ENCODE measurements at places on chromosomes 11 and 22.

- DNase-seq = no peak
These were observed 562.6 kb upstream of the CADM1 start for GRCh38 chr11:116066777-116067176.

DNA sequence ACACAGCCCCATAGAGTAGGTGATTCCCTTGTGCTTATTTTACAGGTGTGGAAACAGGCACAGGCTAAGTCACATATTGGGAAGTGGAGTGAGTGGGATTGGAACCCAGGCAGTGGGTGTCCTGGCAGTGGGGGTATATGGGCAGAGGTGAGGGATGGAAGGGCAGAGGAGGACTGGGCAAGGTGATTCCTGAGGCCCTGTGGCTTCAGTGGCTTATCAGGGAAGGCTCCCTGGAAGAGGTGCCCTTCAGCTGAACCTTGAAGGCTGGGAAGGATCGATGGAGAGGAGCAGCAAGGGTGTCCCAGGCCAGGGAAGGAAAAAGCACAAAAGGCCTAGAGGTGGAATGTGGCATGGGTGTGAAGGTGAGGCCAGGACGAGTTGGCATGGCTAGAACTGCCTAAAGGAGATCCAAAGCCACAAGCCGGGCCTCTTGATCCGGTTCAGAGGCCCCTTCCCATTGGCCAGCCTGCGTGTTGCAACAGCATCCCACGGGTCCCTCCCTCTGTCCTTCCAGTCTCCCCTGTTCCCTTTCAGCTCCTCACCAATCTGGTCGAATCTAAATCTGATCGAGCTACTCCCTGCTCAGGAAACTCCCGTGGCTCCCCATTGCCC, 41.7 kb downstream of the MCM5 start:
- no peak for DNase-seq

- peak; percentile 2 for DNase-seq
These were observed 358.7 kb upstream of the PDGFD start for GRCh38 chr11:104522650-104523049.

DNA sequence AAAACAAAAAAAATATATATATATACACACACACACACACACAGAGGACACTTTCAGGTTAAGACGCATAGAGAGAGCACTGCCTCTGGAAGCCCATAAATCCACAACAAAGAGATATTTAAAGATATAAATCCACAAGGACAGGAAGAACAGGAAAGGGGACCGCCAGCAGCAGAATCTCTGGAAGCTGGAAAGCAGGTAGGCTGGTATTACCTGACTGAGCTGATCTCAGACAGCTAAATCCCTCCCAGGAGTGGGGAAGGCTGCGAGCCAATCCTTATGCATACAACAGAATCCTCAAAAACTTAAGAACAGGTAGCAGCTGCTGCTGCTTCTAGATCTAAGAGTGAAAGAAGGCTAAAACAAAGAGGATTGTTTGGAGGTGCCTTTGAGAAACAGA, 1.8 kb upstream of the MCAT start:
- no peak for DNase-seq

GRCh38 chr11:72598906-72599305, 75.3 kb downstream of the PDE2A start:
- peak; percentile 14 for DNase-seq

GRCh38 chr11:68749229-68750123, 1.8 kb downstream of the TESMIN start:
- DNase-seq = no peak

GRCh38 chr11:128469220-128469619, 118.1 kb downstream of the ETS1 start:
- DNase-seq = no peak

DNA sequence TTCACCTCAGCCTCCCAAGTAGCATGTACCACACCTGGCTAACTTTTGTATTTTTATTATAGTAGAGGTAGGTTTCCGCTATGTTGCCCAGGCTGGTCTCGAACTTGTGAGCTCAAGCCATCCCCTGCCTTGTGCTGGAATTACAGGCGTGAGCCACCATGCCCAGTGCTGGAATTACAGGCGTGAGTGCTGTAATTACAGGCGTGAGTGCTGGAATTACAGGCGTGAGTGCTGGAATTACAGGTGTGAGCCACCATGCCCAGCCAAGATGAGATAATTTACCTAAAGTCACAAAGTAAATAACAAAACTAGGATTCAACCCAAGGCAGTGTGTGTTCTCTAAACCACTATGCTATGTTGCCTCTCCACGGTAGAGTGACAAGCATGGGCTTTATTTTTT, 3.6 kb upstream of the UBXN1 start:
- DNase-seq = no peak

- no peak for DNase-seq
These were observed 15.7 kb upstream of the GNB1L start for GRCh38 chr22:19870153-19871022.

DNA sequence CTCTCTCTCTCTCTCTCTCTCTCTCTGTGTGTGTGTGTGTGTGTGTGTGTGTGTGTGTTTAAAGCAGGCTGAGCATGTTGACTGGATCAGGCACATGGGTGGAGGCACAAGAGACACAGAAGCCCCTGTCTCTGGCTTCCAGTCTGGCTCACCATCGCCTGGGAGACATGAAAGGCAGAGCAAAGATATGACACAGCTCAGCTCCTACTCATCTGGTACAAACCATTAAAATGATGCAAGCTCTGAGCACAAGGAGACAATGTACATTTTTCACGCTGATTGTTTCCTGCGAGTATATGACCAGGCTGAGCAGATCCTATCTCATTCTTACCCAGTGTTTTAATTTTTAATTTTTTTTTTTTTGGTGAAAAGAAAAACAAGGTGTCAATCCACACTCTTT, 9.5 kb downstream of the SLC6A5 start:
- DNase-seq = no peak

- no peak for DNase-seq
These were observed 3.3 kb upstream of the FXYD2 start for GRCh38 chr11:117827521-117828511.

GRCh38 chr11:14503023-14503422, 3.4 kb upstream of the COPB1 start:
- DNase-seq = peak; percentile 20

DNA sequence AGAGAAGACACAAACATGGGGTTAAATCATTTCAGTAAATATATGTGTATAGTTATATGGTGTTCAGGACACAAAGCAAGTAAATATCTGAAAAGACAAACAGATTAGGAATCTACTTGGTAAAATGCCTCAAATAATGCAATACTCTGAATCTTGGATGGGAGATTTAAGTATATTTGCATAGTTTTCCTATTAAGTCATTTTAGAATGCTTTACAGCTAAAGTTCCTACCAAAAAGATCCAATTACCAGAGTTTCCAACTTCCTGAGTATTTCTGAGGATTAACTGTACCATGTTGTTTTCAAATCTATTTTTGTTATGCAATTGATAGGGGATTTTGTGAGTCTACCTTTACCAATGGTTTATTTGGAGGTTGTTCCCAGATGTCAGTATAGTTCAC, 424.4 kb upstream of the CCDC179 start:
- peak; percentile 53 for DNase-seq

DNA sequence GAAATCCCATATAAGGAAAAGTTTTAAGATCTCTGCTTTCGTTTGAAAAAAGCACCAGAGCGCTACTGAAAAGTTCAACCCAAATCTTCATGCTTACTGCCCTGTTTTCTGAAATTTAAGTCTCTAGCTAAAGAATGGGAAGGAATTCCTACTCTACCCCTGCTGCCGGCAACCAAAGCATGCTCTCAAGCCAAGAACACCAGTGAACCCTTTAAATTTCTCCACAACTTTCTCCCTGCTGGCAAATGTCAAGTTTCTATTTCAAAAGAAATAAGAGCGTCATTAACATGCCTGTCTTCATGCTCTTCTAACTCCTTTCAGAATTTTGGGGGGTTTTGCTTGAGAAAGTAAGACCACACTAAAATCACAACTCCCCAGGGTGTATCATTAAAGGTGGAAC, 6.8 kb upstream of the SMCO4 start:
- DNase-seq = no peak

GRCh38 chr11:87036756-87037449, 831 bp upstream of the TMEM135 start:
- no peak for DNase-seq

GRCh38 chr11:11848891-11849746, 7.3 kb downstream of the USP47 start:
- DNase-seq = peak; percentile 64

GRCh38 chr11:124987096-124987495, 33.1 kb downstream of the CCDC15 start:
- DNase-seq = no peak

GRCh38 chr11:83205608-83206185, 12.2 kb downstream of the ANKRD42 start:
- DNase-seq = no peak

GRCh38 chr11:65502555-65503367, 3.9 kb downstream of the MALAT1 start:
- DNase-seq = peak; percentile 67

DNA sequence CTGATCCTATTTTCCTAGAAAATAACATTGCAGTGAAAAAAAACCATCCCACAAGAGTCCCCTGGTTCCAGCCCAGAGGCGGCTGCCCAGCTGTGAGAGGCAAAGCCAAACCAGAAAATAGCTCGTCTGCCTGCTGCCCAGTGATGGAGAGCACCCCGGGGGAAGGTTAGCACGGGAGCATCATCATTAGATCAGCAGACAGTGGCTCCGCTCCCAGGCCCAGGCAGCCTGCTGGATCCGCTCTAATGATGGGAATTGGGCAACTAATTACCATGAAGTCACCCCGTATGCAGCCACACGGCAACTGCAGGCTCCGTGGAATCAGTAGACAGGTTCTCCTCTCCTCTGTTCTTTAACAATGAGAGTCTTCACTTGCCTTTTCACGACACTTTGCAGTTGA, 17.1 kb upstream of the B3GAT1 start:
- DNase-seq = no peak

DNA sequence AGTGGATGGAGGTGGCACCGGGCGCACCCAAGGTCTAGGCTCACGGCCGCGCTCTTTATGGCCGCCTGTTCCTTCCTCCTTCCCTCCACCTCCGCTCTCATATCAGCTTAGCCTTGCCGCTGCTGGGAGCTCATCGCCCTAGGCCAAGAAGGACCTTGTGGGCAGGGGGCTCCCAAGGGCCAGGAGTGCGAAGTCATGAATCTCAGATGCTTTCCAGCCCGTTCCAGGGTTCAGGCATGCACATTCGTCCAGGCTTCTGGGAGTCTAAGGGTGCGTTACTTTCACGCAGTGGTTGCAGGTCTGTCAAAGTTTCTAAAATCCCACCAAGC, 4.1 kb upstream of the GALR3 start:
- no peak for DNase-seq

GRCh38 chr11:9568854-9569587, 4.4 kb upstream of the WEE1 start:
- peak; percentile 96 for DNase-seq

- DNase-seq = peak; percentile 96
These were observed at the start of gene TXN2 for GRCh38 chr22:36481393-36482168. TSS of gene TXN2 (minus strand) at chr22:36481640. CDS start at chr22:36480837, 803 bp downstream.

- DNase-seq = no peak
These were observed 3.5 kb upstream of the POU2F3 start for GRCh38 chr11:120236169-120237107.

- DNase-seq = no peak
These were observed 1.8 kb downstream of the ADM2 start for GRCh38 chr22:50483106-50483505.

- no peak for DNase-seq
These were observed 202.1 kb upstream of the ARHGAP42 start for GRCh38 chr11:100484948-100485347.

GRCh38 chr11:46690702-46691101, 9.7 kb downstream of the ARHGAP1 start:
- no peak for DNase-seq
